SK-N-MC (cell line): ENCODE measurements at places on chromosomes 7 and 10.

DNA sequence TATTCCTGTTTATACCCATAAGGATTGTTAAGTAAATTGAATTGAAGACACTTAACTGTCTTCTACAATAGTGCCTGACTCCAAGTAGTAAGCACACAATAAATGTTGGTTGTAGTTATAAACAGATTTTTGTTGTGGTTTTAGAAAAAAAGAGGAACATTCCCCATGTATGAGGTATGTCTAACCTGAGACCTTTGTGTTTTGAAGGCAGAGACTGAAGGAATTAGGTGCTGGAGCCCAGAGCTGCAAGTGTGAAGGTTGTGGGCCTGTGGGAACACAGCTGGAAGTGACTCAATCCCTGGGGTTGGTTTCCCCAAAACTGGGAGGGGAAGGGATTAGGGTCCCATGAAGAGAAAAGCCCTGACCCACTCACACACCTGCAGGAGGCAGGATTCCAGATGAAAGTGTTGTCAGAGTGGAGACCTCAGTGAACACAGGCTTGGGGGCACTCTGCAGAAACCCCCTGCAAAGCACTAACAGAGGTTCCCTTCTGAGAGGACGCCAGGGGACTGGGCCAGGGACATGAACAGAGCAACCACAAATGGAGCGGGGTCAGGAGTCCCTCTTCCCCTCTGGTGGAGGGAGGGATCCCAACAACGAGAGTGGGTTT lies 265.1 kb upstream of the KLF14 start:
- DNase-seq, result no peak

GRCh38 chr10:33498391-33498891 lies 164.0 kb upstream of the NRP1 start:
- DNase-seq, result no peak

DNA sequence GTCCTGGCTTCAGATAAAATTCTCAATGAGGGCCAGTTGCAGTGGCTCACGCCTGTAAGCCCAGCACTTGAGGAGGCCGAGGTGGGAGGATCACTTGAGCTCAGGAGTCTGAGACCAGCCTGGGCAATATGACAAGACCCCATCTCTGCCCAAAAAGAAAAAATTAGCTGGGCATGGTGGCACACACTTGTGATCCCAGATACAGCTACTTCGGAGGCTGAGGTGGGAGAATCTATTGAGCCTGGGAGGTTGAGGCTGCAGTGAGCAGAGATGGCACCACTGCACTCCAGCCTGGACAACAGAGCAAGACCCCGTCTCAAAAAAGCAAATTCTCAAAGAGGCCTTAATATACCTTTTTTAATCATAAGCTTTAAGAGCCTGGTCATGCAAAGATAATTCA lies 142.9 kb downstream of the CUX1 start:
- DNase-seq, result no peak

- DNase-seq, result no peak
Observed at GRCh38 chr7:87878208-87878735, 2.0 kb downstream of the DBF4 start.
